ENCODE measurements at places on chromosomes 2 and 18. TPM values are rescaled to one million over a fixed set of nuclear protein-coding genes. Genes with fewer than 3 reads are reported as not detected.

- no peaks in the 10 kb centered on the region for H3K27me3 ChIP-seq
- H3K4me3 ChIP-seq: no peak overlapping the region
- H3K27ac ChIP-seq: no peak overlapping the region
- H3K36me3 ChIP-seq: peaks cover 11% of the 10 kb centered on the region
- no peaks in the 10 kb centered on the region for H3K4me1 ChIP-seq
Observed at GRCh38 chr2:213914510-213914909, 496.3 kb upstream of the VWC2L start.

SPC25 gene
- total RNA-seq: 4.1 TPM

DNA sequence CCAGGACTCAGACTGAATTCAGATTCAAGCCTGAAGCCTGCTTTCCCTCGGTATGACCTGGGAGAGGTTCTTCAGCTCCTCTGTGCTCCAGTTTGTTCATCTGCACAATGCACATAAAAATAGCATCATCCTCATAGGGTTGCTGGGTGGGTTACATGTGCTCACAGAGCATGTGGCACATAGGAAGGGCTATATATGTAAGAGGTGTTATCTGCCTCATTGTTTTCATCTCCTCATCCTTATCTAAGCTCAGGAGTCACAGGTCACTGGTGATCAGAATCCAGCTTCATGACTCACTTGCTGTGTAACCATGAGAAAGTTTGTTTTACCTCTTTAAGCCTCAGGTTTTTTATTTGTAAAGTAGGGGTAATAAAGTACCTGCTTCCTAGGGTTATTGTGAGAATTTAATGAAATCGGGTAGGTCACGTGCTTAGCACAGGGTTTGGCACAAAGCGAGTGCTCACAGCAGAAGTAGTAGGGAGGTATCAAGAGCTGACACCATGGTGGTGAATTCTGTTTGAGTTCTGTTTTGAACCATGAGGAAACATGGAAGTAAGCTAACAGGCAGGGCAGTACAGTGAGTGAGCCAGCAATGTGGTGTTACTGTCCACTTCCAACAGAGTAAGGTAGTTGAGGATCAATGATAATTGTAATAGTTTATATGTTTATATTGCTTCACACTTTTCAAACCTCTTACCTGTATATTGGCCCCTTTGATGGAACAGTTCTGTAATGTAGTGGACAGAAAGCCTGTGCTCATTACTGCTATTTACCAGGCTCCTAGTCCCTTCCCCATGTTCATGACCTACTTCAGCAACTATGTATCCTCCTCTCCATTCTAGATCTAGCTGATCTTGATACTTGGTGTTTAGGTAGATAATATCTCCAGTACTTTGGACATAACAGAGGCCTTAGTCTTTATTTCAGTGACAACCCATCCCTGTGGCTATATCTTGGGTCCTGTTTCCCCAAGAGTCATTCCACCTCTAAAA lies 141.4 kb upstream of the LTBP1 start:
- no peaks in the 10 kb centered on the region for H3K27me3 ChIP-seq
- peaks cover 6% of the 10 kb centered on the region for H3K4me1 ChIP-seq
- H3K4me3 ChIP-seq: no peak overlapping the region
- no peak overlapping the region for H3K27ac ChIP-seq

DNA sequence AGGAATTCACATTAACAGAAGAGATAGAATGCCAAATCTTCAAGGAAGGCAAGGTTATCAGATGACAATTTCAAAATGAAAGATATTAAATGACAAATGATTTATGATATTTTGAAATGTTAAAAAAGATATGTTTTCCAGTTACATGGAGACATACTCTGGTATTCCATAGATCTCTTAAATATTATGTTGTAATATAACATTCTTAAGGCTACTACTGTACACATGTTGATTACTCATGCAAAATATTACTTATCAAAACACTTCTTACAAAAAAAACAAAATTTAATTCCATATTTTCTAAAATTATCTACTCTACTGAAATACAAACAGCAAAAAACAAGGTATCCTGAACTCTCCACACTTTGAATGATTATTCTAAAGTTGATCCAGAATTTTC lies 22.9 kb downstream of the RTTN start:
- H3K27ac ChIP-seq: no peak overlapping the region
- H3K36me3 ChIP-seq: no peaks in the 10 kb centered on the region
- H3K4me1 ChIP-seq: peaks cover 16% of the 10 kb centered on the region
- H3K4me3 ChIP-seq: no peak overlapping the region
- no peak for DNase-seq
- H3K27me3 ChIP-seq: no peaks in the 10 kb centered on the region

ZRANB3 gene
- 5.9 TPM for total RNA-seq

MRO gene
- not detected for total RNA-seq

DNA sequence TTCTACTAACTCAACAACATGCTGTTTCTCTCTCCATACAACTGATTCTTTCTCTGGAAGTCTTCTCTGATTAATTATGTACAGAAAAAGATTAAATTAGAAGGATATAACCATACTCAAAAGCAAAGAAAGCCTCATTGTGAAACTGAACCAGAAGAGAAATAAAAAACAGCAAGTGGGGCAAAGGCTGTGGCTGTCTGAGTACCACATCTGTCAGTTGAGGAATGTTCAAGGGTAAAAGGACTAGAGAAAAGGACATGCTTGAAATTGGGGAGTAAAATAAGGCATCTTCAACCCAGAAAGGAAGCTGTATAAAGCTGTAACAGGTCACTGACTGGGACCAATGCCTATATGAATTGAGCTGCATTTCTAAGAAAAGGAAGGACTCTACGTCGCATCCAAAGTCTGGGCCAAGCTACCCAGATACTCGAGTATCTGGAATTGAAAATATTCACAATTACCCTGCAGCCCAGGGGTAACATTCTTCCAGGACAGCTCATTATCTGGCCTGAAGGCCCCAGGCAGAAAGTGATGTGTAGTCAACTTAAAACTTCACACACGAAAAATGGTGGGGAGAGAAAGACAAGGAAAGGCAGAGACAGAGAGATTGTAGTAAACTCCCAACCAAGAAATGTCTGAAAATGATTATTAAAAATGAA lies 356.0 kb upstream of the GALNT5 start:
- no peak overlapping the region for H3K4me3 ChIP-seq
- H3K4me1 ChIP-seq: no peaks in the 10 kb centered on the region
- no peak for DNase-seq
- no peak overlapping the region for H3K27ac ChIP-seq
- H3K27me3 ChIP-seq: no peaks in the 10 kb centered on the region
- no peaks in the 10 kb centered on the region for H3K36me3 ChIP-seq

DNA sequence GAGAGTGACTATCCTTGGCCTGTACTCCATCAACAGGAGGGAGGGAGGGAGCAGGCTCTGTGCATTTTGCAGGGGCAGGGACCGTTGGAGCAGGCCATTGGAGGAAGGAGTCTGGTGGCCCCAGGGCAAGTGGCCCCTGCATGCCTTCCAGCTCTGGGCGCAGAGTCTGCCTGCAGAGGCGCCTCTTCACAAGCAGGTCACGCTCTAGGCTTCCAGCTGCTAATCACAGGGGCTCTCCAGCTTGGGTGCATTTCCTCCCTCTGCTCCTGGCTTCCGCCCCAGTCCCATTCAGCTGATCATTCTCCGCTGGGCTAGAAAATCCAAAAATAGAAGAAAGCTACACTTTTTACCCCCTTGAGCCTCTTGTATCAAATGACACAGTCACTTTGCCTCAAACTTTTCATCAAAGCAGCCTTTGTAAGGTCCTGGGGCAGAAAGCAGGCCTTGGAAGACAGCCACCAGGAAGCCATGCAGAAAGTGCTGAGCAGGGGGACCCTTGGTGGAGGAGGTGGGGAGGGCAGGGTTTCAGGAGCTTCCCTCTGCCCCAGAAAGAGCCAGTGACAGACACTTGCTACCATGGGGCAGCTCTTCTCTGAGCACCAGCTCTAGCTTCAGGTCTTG lies 11.3 kb downstream of the TMEM247 start:
- no peaks in the 10 kb centered on the region for H3K36me3 ChIP-seq
- peaks cover under 1% of the 10 kb centered on the region for H3K27me3 ChIP-seq
- peaks cover 42% of the 10 kb centered on the region for H3K4me1 ChIP-seq

- no peaks in the 10 kb centered on the region for H3K36me3 ChIP-seq
- peaks cover 4% of the 10 kb centered on the region for H3K4me1 ChIP-seq
- no peaks in the 10 kb centered on the region for H3K27me3 ChIP-seq
- DNase-seq: no peak
- no peak overlapping the region for H3K4me3 ChIP-seq
- no peak overlapping the region for H3K27ac ChIP-seq
Observed at GRCh38 chr2:216064014-216064630, 17.5 kb downstream of the PECR start.

DNA sequence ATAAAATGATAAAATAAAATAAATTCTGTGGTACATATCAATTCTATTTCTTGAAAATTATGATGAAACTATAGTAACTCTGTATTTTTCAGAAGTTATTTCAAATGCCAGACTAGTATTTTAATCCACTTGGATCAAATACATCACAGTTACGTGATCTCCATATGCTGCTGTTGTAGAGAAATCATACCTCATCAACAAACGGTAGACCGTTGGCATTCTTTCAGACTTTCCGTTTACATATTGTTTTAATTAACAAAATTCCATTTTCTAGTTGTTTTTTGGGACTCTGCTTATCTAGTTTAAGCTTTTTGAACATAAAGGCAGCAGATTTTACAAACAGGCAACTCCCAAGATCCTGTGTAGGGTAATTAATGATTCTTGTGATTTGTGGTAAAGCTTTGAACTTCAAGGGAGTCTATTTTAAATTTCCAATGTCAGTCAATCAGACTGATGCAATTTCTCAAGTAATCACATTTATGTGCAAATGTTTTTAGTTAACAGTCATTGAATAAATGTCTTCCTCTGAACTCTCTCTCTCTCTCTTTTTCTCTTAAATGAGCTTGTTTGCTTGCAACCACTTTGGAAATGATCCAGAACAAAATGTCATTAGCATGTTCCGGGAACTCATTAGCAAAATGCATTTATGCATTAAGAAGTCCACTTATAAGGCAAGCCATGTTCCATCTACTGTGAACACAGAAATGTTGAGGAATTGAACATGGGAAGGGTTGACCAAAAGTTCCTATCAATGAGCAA lies 31.8 kb downstream of the NYAP2 start:
- H3K27ac ChIP-seq: no peak overlapping the region
- no peak for DNase-seq
- H3K36me3 ChIP-seq: no peaks in the 10 kb centered on the region
- no peaks in the 10 kb centered on the region for H3K27me3 ChIP-seq
- H3K4me3 ChIP-seq: no peak overlapping the region

- H3K4me3 ChIP-seq: no peak overlapping the region
- no peak for DNase-seq
- H3K27ac ChIP-seq: peak overlapping the region; percentile 88
Observed at GRCh38 chr2:207869784-207870778, 100.4 kb upstream of the FZD5 start.

SLC19A3 gene
- 0.56 TPM for total RNA-seq

DNA sequence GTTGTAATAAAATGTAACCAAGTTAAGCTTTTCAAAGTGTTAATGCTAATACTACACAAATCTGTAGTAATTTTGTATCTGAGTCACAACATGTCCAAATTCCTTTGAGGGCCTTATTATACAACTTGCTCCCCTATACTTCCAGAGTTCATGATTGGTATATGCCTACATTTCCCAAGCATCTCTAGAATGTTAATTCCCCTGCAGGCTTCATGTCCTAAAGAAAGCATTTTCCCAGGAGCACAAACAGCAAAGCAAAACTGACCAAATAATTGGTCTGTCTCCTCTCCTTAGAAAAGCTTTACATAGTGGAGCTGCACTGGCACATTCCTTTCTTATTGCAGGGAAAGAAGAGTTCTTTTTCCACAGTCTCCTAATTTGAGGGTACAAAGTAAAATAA lies 3.7 kb downstream of the ALS2 start:
- H3K4me3 ChIP-seq: no peak overlapping the region
- H3K27me3 ChIP-seq: no peaks in the 10 kb centered on the region
- no peak for DNase-seq
- H3K36me3 ChIP-seq: peaks cover 3% of the 10 kb centered on the region
- peak overlapping the region; percentile 30 for H3K27ac ChIP-seq
- peaks cover 72% of the 10 kb centered on the region for H3K4me1 ChIP-seq
